ENCODE measurements at places on chromosomes 4 and X.

- no peak for DNase-seq
Measured at GRCh38 chr4:7430368-7430964, 4.3 kb downstream of the PSAPL1 start.

- DNase-seq: no peak
Measured at GRCh38 chr4:3122081-3122563, 47.6 kb downstream of the HTT start.

DNA sequence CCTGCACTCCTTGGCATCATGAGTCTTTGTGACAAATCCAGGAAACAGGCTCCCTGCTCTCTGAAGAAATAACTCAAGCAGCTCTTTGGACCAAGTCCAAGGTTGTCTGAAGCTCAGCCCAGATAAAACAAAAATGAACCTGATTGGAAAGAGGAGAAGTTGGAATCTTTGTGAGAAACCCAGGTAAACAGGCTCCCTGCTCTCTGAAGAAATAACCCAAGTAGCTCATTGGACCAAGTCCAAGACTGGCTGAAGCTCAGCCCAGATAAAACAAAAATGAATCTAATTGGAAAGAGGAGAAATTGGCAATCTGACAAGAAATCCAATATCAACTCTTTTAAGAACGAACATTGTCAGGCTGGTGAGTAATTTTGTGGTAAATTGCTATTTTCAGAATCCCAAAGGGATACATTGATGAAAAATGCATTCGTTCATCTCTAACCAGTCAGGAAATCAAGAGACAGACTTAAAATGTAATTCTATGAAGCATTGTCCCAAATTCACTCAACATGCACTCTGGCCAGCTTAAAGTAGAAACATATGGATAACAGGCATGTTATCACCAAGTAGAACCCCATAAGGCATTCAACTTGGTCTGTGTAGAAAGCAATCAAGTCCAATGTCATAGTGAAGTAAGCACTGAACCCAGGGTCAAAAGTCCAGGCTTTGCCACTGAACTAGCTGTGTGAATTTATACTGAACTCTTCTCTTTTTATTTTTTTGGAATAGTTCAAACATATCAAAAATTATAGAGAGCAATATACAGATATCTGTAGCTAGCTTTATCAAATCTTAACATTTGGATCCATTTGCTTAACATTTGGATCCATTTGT is 16.8 kb upstream of the NFXL1 start:
- DNase-seq: no peak

DNA sequence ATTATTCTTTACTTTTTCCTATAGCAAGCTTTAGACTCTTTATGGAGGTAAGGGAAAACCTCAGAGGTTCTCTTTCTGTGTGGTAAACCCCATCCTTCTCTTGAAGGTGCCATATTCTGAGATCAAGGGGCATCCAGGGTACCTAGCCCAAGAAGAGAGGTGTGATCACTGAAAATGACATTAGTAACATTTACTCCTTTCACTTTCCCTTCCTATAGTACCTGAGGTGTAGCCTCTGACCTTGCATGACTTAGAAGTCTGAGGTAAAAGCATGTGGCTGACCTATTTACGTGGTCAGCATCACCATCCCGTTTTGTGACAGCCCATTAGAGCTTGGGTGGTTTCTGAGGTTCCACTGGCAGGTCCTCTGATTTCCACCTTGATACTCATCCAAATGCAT is 25.7 kb downstream of the SGMS2 start:
- DNase-seq: no peak

DNA sequence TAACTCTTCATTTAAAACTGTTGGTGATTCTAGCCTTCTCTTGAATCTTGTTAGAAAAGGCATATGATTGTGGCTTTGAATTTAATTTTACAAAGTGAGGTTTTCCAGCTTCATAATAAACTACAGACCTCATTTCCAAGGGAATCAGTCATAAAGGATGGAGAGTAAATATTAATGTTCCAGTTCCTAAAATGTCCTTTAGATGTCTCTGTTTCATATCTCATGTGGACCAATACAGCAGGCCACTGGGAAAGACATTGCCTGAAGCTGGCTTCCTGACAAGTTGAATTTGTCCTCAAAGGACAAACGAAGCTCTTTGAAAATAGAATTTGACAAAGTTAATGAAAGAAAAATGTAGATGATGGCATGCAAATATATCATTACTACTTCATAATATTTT is 125.4 kb downstream of the ZNF330 start:
- no peak for DNase-seq

GRCh38 chr4:9771034-9771433 is 10.4 kb upstream of the DRD5 start:
- no peak for DNase-seq

- no peak for DNase-seq
Measured at GRCh38 chrX:545452-545885, 85.1 kb upstream of the SHOX start.

DNA sequence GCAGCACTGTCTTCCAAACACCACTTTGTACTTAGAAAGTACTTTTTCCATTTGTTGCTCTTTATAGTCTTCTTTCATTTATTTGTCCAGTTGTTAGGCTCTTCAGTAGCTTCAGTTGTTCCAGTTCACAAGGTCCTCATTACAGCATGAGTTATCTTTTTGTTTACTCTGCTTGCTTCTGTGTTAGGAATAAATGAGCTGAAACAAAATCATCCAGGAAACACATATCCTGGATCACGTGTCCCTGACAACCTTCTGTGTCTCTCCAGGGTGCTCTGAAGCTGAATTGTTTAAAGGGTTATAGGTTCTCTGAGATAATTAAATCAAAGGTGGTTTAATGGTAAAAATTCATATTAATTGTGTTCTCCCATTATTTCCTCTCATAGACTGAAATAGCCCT is 19.9 kb upstream of the KLHL8 start:
- DNase-seq: no peak

- no peak for DNase-seq
Measured at GRCh38 chrX:77924320-77924859, 13.9 kb downstream of the ATP7A start.

- no peak for DNase-seq
Measured at GRCh38 chrX:9825129-9825790, 39.0 kb downstream of the SHROOM2 start.

GRCh38 chrX:11480626-11481025 is 185.1 kb downstream of the ARHGAP6 start:
- DNase-seq: no peak

All from activated naive CD4-positive, alpha-beta T cell treated with Interleukin-2 at 50 U/mL for 16 hours (primary cell).